Smooth muscle cell of the brain vasculature (primary cell): ENCODE measurements at places on chromosomes 1 and 21.

DNA sequence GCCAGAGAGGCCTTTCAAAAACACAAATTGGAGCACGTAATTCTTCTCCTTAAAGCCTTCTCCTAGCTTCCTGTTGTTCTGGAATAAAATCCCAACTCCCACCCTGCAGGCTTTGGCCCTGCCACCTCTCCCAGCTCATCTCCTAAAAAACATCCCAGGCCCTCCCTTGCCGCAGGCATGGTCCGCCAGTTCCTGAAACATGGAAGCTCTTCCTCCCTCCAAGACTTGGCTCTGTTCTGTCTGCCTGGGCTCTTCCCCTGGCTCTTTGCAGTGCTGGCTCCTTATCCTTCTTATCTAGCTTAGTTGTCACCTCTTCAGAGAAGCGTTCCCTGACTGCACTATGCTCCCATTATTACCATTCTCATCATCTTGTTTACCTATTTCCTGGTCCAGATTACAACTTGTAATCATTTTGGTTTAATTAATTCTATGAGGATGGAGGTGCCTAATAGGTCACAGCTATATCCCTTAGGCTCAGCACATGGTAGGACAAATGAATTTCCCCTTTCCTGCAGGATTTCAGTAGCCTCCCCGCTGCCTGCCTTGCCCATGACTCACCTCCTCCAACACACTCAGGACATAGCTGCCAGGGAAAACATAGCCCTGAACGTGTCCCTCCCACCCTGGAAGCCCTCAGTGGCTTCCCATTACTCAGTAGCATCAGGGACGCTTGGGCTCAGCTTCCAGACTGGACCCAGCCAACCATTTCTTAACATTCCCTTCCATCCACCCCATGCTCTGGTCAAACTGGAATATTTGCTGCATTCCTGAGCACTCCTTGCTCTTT, 15.7 kb upstream of the IGSF21 start:
- no peak for DNase-seq

DNA sequence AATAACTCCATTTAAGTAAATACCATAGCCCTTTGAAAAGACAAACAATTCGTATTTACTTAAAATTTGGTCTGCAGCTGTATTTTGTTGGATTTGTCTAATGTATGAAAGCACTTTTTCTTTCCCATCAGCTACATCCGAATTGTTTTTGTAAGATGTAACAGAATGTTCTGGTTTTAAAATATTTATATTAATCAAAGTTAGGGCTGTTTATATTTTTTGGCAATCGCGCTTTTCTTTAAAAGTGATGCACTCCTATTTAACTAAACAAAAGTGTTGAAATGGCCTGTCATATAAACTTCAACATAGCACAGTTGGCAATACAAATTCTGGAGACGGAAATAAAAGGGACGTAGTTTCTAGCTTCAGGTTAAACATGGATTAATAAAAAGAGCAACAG, 216.3 kb upstream of the ADGRL2 start:
- peak; percentile 18 for DNase-seq

- no peak for DNase-seq
These were observed 35.8 kb downstream of the PIK3CD start for GRCh38 chr1:9687120-9687873.

GRCh38 chr1:17680308-17680707, 74.8 kb upstream of the ACTL8 start:
- DNase-seq = no peak

DNA sequence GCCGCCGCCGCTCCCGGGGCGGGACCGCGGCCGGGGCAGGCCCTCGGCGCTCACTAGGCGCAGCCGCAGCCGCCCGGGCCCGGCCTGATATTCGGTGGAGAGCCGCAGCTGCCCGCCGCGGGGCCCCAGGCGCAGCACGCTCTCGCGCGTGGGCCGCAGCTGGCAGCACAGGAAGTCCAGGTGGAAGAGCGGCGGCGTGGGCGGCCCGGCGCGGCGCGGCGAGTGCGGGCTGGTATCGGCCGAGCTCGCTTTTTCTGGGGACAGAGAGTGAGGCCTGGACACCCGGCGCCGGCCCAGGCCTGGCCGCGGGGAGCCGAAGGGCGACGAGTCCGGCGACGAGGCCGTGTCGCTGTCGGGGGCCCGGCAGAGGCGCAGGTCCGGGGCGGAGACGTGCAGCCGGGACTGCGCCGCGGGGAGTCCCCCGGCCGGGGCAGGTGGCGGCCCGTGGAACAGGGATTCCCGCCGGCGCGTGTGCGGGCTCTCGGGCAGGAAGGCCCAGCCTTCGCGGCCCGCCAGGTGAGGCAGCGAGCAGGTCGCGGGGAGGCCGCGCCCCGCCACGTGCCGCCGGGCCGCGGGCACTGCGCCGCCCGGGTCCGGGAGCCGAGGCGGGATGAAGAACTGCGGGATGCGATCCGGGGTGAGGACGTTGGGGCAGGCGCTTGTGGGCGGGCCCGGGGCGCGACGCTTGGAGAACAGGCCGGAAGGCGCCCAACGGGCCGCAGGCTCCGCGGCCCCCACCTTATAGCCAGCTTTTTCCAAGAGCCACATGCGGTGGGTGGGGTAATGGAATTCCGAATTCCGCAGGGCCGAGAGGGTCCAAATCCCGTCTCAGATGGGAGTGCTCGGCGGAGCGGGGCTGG, 1.2 kb downstream of the C2CD4D start:
- DNase-seq = no peak

GRCh38 chr1:103365860-103366569, 159.5 kb upstream of the RNPC3 start:
- DNase-seq = no peak

DNA sequence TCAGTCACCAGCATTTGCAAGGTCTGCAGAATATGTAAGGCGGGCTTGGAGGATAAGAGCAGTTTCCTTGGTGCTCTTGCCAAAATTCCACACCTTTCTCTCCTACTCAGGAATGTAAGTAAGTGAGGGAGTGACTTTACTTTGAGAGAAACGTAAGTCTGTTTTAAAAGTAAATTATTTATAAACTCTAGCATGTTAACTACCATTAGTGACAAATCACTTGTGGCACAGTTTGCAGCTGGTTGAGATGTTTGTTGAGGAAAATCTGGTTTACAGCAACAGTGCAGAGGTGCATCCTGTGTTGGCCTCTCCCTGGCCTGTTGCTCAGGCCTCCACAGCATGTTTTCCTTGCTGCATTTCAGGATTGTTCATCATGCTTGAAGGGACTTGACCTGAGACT, 8.5 kb downstream of the CGN start:
- no peak for DNase-seq

DNA sequence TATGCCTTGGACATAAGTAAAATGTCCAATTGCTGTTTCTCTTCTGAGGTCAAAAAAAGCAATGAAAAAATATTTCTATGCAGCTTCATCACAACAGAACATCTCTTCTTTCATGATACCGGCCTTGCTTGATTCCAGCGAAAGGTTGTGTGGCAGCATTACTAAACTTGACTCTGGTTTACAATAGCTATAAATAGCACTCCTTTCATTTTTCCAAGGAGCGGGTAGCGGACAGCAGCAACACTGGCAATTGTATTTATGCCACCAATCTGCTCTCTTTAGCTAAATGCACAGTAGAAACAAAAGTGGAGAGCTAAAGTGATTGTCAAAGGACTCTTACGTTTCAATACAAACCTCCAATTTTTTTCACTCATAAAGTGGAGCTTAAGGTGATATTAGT, 7.5 kb upstream of the DAB1 start:
- DNase-seq = no peak

DNA sequence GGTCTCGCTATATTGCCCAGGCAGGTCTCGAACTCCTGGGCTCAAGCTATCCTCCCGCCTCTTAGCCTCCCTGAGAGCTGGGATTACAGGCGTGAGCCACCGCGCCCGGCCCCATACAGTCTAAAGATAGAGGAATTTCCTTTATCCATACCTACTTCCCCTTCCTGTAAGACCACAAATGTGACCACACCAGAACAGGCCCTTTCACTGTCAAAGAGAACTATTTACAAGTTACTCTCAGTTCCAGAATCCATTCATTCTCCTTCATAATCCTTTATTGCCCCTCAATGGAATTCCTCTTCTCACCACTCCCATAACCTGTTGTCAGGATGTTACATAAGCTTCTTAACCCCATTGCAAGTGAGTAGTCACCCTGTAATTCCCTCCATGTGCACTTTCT, 26.3 kb upstream of the SLC5A9 start:
- DNase-seq = no peak

- no peak for DNase-seq
These were observed 14.5 kb downstream of the CFAP74 start for GRCh38 chr1:1989102-1989542.

GRCh38 chr1:18175051-18175450, 67.5 kb downstream of the IGSF21 start:
- no peak for DNase-seq

- DNase-seq = no peak
These were observed 8.3 kb downstream of the GFI1 start for GRCh38 chr1:92478393-92478792.
